ENCODE measurements at places on chromosomes 12 and 14. TPM values are rescaled to one million over a fixed set of nuclear protein-coding genes. Genes with fewer than 3 reads are reported as not detected.

GRCh38 chr14:91817566-91818325 lies 49.6 kb downstream of the TC2N start:
- no peak overlapping the region for H3K4me3 ChIP-seq
- H3K4me1 ChIP-seq, result peaks cover 3% of the 10 kb centered on the region
- no peaks in the 10 kb centered on the region for H3K27me3 ChIP-seq
- H3K27ac ChIP-seq, result peak overlapping the region; percentile 16

DNA sequence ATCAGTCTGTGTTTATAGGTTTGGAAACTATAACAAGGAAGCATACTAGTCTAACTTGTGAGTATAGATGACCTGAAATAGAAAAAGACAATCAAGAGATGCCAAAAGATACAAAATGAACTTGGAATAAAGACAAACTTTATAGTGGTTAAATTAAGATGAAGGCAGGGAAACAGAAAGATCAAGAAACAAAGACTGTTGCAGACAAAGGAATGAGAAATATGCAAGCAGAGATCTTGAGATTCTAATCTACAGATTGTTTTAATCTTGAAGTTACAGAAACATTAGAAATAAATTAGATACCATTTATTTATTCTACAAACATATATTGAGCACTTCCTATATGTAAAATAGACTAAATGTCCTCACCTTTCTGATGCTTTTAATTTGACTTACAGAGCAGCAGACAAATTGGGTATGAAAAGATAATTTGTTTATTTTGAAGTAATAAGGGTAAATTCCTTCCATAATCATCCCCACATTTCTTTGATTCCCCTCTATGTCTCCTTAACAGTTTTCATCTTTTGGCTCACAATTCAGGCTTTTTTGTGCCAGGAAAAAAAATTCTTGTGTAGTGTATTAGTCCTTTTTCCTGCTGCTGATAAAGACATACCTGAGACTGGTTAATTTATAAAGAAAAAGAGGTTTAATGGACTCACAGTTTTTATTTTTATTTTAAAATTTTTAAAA lies 134.4 kb downstream of the KITLG start:
- H3K36me3 ChIP-seq, result no peaks in the 10 kb centered on the region
- no peak for DNase-seq
- H3K27ac ChIP-seq, result no peak overlapping the region
- no peak overlapping the region for H3K4me3 ChIP-seq
- no peaks in the 10 kb centered on the region for H3K27me3 ChIP-seq

Gene TAS2R42
- total RNA-seq, result not detected

- no peak for DNase-seq
- H3K36me3 ChIP-seq, result no peaks in the 10 kb centered on the region
- no peak overlapping the region for H3K27ac ChIP-seq
- no peak overlapping the region for H3K4me3 ChIP-seq
- H3K27me3 ChIP-seq, result no peaks in the 10 kb centered on the region
These were observed 912.7 kb upstream of the LRFN5 start for GRCh38 chr14:40694023-40694422.

DNA sequence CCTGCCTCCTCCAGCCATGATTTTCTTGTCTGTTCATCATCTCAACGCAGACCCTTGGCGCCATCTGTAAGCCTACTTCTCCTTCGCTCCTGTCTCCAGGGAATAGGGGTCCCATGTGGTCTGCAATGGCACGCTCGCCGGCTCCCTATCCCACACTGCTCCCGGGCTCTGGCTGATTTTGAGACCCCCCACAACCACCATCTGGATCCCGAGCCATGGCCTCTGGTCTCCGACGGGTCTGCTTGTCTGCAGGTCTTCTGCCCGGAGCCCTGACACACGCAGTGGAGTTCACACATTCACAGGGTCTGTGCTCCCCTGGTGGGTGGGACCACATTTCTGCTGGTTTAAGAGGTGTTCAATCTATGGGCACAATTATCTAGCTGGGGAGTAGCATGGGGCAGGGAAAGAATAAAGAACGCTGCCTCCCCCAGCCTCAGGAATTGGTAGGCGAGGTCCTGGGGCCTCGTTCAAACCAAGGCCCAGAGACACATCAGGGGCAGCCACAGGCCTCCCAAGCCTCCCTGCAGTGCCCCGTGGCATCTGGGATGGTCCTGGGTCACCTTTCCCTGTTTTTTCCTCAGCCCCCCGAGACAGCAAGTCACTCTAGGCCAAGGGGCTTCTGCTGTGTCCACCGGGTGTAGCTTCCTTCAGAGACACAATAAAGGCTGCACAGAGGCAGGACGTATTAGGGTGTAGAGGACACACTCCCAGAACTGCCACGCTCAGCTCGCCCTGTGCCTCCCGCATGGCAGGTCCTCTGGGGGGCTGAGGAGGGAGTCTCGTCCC lies 21.5 kb downstream of the FZD10 start:
- DNase-seq, result no peak
- no peaks in the 10 kb centered on the region for H3K4me1 ChIP-seq
- peaks cover 24% of the 10 kb centered on the region for H3K27me3 ChIP-seq
- H3K27ac ChIP-seq, result no peak overlapping the region
- H3K4me3 ChIP-seq, result no peak overlapping the region
- H3K36me3 ChIP-seq, result no peaks in the 10 kb centered on the region
